ENCODE measurements at places on chromosomes 7 and 10. TPM values are rescaled to one million over a fixed set of nuclear protein-coding genes. Genes with fewer than 3 reads are reported as not detected.

GPR26 gene
- total RNA-seq = not detected

ANKRD1 gene
- total RNA-seq = 169 TPM

CEP55 gene
- total RNA-seq = 8.7 TPM

STAG3 gene
- total RNA-seq = 1.1 TPM

TAS2R41 gene
- total RNA-seq = not detected

ANXA8L1 gene
- total RNA-seq = not detected

C10orf53 gene
- not detected for total RNA-seq

TMEM139 gene
- total RNA-seq = not detected

GJD4 gene
- total RNA-seq = not detected

PKD1L1 gene
- 0.28 TPM for total RNA-seq

GRM8 gene
- under 0.01 TPM for total RNA-seq

CALCR gene
- not detected for total RNA-seq

MAT1A gene
- not detected for total RNA-seq

MSS51 gene
- 2.3 TPM for total RNA-seq

NOC3L gene
- total RNA-seq = 43.4 TPM

UMAD1 gene
- 13.4 TPM for total RNA-seq

IQUB gene
- total RNA-seq = 0.19 TPM

CUL2 gene
- total RNA-seq = 25.9 TPM

FAM13C gene
- total RNA-seq = 3.9 TPM

FOXI2 gene
- not detected for total RNA-seq

TRIM50 gene
- not detected for total RNA-seq

TBRG4 gene
- total RNA-seq = 87.4 TPM

PDAP1 gene
- 37.2 TPM for total RNA-seq

CYP2C19 gene
- total RNA-seq = not detected

NUDT1 gene
- total RNA-seq = 16.3 TPM

RARRES2 gene
- total RNA-seq = 1.3 TPM

ASB10 gene
- not detected for total RNA-seq

ZNF485 gene
- 3.6 TPM for total RNA-seq

NEBL gene
- total RNA-seq = 0.19 TPM

LRRTM3 gene
- total RNA-seq = under 0.01 TPM

PHKG1 gene
- total RNA-seq = 1.4 TPM

EBLN1 gene
- not detected for total RNA-seq

GPC2 gene
- 2.1 TPM for total RNA-seq

PTEN gene
- 102 TPM for total RNA-seq

TWNK gene
- total RNA-seq = 9.8 TPM

IDI2 gene
- not detected for total RNA-seq

SFXN2 gene
- 7.5 TPM for total RNA-seq

PNLIPRP2 gene
- total RNA-seq = not detected

MYH16 gene
- not detected for total RNA-seq

TMEM130 gene
- 0.38 TPM for total RNA-seq

GPRIN2 gene
- total RNA-seq = not detected

VSTM4 gene
- total RNA-seq = 0.77 TPM

BICC1 gene
- total RNA-seq = 92.6 TPM

COL13A1 gene
- total RNA-seq = 44.3 TPM

CDC14C gene
- not detected for total RNA-seq

BHLHA15 gene
- total RNA-seq = 0.77 TPM

GIMAP8 gene
- 0.28 TPM for total RNA-seq

PKD2L1 gene
- not detected for total RNA-seq

STEAP4 gene
- 0.19 TPM for total RNA-seq

CALHM1 gene
- total RNA-seq = not detected

COBL gene
- total RNA-seq = not detected

ITGB8 gene
- 73.0 TPM for total RNA-seq

CCL24 gene
- not detected for total RNA-seq

CALHM3 gene
- total RNA-seq = not detected

All from regular cardiac myocyte (primary cell).